ENCODE measurements at places on chromosomes 2 and 18.

- no peak for DNase-seq
Measured at GRCh38 chr2:84857566-84857965, 23.3 kb downstream of the TRABD2A start.

- DNase-seq: no peak
Measured at GRCh38 chr2:46377666-46378560, 80.7 kb downstream of the EPAS1 start.

DNA sequence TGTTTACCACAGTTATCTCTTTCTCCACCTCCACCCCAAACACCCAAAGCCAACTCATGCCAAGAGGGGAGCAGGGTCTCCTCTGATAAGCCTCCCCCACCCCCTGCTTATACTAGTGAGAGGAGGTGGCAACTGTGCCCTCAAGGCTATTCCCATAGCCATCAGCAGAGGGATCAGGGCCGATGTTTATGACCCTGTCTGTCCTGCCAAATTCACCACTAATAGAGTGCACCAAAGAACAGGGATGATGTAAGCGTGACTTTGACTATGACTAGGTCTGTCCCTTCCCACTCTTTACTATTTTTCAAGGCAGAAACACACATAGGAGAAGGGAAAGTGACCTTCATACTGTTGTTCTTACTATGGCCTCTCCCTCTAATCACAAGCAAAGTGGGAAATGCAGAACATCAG is 74.6 kb downstream of the CLHC1 start:
- no peak for DNase-seq

DNA sequence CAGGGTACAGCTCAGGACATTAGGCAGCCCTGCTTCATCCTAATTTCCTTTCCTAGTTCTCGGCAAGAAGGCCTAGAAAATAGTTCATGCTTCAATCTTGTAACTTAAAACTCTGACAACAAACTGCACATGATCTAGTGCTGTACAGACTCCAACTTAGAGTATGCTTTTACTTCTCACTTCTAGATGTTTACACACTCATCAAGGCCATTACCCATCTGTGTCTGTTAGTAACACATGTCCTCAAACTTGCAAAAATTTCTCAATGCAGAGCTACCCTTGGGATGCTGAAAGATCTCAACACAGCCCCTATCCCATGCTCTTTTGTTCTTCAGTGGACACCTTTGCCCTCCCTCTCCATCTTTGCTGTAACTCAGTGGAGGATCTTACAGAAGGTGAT is 252.0 kb downstream of the OSR1 start:
- DNase-seq: no peak

DNA sequence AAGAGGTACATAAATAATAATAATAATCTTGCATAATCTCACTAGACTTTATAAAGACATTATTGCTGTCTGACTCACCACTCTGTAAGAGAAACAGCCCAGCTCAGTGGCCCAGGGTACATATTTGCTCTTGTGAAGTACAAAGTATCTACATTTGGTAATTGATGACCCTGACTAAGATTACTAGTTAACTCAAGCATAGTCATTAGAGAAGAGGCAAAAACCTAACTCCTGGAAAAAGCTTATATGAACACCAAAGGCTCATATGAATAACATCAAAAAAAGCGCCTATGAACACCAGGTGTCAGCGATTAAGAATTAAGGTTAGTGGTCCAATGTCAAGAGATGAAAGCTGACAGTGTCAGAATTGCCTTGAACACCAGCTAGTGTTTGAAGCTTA is 38.4 kb downstream of the RAD51AP2 start:
- DNase-seq: no peak

DNA sequence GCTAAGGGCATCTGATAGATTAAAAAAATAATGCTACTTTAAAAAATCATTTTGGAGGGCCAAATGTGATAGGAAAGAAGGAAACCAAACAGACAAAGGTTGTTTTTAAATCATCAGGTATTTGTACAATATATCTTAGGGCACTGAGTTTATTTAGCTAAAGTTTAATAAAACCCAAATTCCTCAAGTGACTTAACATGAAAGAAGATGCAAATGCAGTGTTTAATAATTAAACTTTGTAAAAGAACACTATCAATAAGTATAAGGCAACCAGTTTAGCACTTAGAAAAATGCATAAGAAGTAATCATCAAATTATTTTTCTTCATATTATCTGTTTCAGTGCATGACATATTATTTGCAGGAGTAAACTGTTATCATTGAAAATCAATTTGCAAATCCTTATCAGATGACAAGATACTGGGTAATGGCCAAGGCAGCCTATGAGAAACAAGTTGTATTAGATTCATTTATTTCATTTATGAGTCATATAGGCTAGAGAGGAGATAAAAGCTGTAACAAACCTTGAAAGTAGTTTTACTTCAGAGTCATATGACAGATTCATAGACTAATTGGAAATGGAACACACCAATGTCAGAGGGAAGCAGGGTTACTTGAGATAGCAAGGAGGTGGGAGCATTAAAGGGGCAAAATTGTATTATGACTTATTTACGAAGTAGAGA is 165.5 kb downstream of the GCA start:
- no peak for DNase-seq

Data from stimulated activated CD4-positive, alpha-beta T cell treated with anti-CD3 and anti-CD28 coated beads, Interleukin-1b, Interleukin-23, amount 100 ng/mL, for 4 hours (primary cell).